ENCODE measurements at places on chromosomes 4 and X. TPM values are rescaled to one million over a fixed set of nuclear protein-coding genes. Genes with fewer than 3 reads are reported as not detected.
A peak's percentile ranks its signal among the peaks of the same experiment; 100 is the strongest.

The RGN gene
- total RNA-seq: 56.9 TPM

The STK26 gene
- 2.7 TPM for total RNA-seq

DNA sequence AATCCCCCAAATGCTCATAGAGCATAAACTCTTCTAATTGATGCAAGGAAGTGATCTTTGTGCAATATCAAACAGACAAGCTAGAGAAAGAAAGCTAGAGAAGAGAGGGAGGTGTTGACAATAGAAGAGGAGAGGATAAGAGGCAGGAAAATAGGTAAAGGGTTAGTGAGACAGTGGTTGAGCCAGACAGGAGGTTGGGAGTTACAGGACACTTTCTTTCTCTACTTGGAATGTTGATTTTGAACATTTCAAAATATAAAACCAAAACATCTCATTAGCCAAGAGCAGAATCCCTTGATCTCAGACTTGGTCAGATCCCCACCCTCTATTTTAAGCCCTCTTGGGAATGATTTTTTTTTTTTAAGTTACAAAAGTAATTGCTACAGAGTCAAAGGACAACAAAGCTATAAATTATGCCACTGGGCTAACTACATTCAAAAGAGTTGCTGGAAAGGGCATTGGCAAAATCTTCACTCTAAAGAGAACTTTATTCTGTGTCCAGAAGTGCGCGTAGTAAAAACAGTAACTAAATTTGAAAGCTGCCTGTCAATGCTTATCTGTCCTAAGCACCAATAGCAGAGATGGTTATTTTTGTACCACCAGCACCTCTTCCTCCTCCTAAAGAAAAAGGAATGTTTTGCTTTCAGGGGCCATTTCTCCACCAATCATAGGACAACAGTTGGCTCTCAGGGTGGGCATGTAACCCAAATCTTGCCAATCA lies 133.8 kb downstream of the PDGFC start:
- no peak for DNase-seq

GRCh38 chrX:10242026-10242425 lies 85.3 kb downstream of the CLCN4 start:
- no peak for DNase-seq

- peak; percentile 50 for DNase-seq
Observed at GRCh38 chrX:103607364-103608305, at the start of gene TCEAL3. TCEAL3 (plus strand) TSS chrX:103607963; CDS start chrX:103609065, 1,102 bp downstream.

- DNase-seq: no peak
Observed at GRCh38 chr4:16120720-16121119, 36.9 kb upstream of the PROM1 start.

The NLGN3 gene
- 0.13 TPM for total RNA-seq

DNA sequence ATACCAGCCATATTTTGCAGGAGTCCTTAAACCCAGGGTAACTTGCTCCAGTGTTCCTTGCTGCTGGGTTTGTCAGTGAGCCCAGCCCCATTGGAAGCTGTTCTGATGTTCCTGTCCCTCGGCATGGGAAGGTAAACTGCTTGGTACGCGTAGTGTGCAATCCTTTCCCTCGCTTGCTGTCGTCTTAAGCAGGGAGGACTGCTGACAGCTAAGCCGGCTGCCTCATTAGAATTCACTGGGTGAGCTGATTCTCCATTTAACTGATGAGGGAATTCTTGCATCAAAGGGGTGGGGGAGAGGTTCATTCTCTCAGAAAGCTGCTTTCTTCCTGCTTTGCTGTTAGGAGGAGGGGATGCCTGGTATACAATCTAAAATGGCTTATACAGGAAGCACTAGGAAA lies 164.6 kb downstream of the MID1IP1 start:
- DNase-seq: no peak

GRCh38 chr4:179634862-179635261 lies 2192.6 kb upstream of the AGA start:
- DNase-seq: no peak

DNA sequence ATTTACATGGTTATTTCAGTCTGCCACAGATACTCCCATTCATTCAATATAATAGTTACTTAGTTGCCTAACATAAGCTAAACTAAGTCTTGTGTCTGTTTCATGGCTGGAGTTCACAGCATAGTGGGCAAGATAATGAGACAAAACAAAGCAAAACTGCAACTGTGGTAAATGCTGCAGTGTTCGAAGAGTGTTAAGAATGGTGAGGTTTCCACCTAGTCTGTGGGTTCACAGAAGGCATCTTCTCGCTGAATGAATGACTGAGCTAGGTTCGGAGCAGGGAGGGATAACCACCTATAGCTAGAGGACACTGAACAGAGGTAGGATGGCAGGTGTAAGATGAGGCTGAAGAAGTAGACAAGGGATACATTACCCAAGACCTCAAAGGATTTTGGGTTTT lies 171.0 kb downstream of the FBXW7 start:
- no peak for DNase-seq

GRCh38 chrX:150762258-150763165 lies 69.3 kb downstream of the MTMR1 start:
- DNase-seq: no peak

The CTAG1B gene
- not detected for total RNA-seq

DNA sequence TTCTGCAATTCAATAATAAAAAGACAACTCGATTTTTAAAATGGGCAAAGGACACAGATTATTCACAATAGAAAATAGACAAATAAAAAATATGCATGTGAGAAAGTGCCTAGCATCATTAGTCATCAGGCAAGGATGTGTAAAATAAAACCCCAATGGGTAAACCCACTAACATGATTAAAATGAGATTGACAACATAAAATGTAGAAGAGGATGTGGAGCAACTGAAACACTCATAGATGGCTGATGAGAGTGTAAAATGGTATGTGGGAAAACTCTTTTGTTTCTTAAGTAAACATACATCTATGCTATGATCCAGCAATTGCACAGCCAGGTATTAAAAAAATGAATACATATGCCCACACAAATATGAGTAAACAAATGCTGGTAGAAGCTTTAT lies 177.6 kb downstream of the IQCM start:
- DNase-seq: no peak

DNA sequence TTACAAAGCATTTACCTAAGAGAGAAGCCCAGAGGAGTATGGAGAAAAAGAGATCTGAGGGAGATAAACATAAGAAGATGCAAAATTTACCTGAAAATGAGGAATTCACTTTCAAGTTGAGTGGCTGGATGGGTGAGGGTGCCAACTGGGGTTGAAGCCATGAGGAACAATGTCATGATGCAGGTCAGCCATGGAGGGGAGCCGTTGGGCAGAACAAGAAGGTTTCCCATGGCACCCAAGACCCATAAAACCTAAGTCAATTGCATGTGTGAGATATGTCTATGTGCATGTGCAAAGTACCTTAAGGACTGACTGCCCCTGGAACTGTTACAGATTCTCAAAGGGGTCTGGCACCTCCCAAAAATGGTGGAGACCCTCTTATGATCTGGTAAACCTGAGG lies 46.6 kb upstream of the PRRG1 start:
- peak; percentile 20 for DNase-seq

- DNase-seq: no peak
Observed at GRCh38 chrX:150334100-150334499, 29.0 kb upstream of the MAMLD1 start.

- DNase-seq: no peak
Observed at GRCh38 chrX:68692651-68693050, 45.2 kb downstream of the STARD8 start.
